Colonic mucosa (tissue), 4 donors: ENCODE measurements at places on chromosomes 12 and 14. TPM values are rescaled to one million over a fixed set of nuclear protein-coding genes. Genes with fewer than 3 reads are reported as not detected.

Gene ZC2HC1C
- total RNA-seq: 4.6 TPM

Gene MYO1H
- total RNA-seq: not detected

Gene SPRYD4
- 4.0 TPM for total RNA-seq

Gene PMCH
- total RNA-seq: not detected

Gene GDF3
- not detected for total RNA-seq

Gene MANSC1
- 63.6 TPM for total RNA-seq

Gene SLC17A8
- total RNA-seq: 0.91 TPM
